ENCODE measurements at places on chromosomes 3 and 15.
A peak's percentile ranks its signal among the peaks of the same experiment; 100 is the strongest.

DNA sequence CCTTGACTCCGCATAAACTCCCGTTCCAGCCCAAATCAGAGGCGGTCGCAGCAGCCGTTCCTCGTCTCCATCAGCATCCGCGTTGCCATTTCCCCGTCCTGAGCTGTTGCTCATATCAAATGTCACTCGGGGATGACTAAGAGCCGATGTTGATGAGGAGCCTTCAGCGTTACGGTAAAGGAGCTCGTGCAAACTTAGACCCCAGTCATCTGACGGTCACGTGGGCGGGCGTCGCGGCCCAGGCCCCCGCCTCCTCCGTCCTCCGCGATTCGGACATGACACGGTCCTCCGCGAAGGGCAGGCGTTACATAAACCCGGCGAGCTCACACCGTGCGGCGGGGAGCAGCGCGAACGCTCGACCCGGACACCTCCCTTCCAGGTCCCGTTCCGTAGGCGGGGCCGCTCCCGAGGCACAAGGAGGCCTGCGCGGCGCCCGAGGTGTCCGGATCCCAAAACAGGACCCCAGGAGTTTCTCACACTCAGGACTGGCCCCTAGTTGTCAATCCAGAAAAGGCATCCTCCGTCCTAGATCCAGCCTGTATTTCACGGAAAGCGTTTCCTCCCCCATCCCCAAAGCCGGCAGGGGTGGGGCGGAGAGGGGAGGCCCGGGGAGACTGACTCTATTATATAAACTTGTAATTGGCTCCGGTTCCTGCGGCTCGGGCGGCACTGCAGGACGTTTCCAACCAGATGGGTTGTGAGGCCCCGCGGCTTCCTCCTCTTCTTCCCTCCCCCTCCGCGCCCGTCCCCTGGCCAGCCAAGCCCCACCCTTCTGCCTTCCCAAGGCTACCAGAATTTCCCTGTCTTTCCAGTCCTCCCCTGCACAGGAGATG is 100.0 kb upstream of the IGF1R start:
- H3K36me3 ChIP-seq: no peaks in the 10 kb centered on the region
- no peak overlapping the region for H3K27ac ChIP-seq
- DNase-seq: peak; percentile 55
- peaks cover 2% of the 10 kb centered on the region for H3K4me1 ChIP-seq
- no peaks in the 10 kb centered on the region for H3K27me3 ChIP-seq
- peak overlapping the region; percentile 46 for H3K4me3 ChIP-seq

- H3K27me3 ChIP-seq: no peaks in the 10 kb centered on the region
- H3K27ac ChIP-seq: no peak within 1 kb of the TSS
- H3K4me1 ChIP-seq: peaks cover 20% of the 10 kb centered on the region
- peak within 1 kb of the TSS; percentile 94 for H3K4me3 ChIP-seq
- peak; percentile 91 for DNase-seq
These were observed at the start of gene BAHD1 for GRCh38 chr15:40440743-40441564. TSS of gene BAHD1 (plus strand) at chr15:40440953. CDS start at chr15:40458465, 17,512 bp downstream.

DNA sequence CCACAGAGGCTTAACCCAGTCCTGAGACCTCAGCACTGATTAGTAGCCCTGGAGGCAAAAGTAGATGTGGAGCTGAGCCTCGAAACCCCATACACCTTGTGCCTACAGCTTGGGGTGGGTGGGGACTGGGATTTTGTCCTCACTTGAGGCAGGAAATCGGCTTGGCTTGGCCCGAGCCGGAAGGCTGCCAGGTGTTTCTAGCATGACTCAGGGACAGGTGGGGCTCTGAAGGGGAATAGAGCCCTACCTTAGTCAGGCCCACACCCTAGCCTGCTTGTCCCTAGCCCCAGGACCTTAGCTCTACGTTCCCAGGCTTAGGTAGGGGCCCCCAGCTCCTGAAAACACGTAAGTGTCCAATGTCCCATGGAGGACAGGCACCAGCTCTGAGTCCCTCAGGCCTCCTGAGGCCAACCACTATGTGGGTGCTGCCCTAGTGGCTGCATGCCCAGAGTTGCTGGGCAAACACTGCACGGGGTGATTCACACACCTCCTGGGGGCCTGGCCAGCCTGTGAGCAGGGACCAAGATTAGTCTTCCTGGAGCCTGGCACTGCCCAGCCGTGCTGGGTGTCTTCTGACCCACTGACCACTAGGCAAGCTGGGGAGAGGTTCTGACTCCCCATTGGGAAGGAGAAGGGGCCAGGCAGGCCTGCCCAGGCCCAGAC is 3.1 kb downstream of the MST1R start:
- no peak overlapping the region for H3K27ac ChIP-seq
- H3K36me3 ChIP-seq: no peaks in the 10 kb centered on the region
- H3K4me1 ChIP-seq: peaks cover 4% of the 10 kb centered on the region
- no peaks in the 10 kb centered on the region for H3K27me3 ChIP-seq

- H3K27ac ChIP-seq: no peak overlapping the region
- H3K36me3 ChIP-seq: no peaks in the 10 kb centered on the region
- peaks cover 2% of the 10 kb centered on the region for H3K4me1 ChIP-seq
- H3K4me3 ChIP-seq: no peak overlapping the region
These were observed 14.5 kb downstream of the PTPRG start for GRCh38 chr3:61575893-61576292.

DNA sequence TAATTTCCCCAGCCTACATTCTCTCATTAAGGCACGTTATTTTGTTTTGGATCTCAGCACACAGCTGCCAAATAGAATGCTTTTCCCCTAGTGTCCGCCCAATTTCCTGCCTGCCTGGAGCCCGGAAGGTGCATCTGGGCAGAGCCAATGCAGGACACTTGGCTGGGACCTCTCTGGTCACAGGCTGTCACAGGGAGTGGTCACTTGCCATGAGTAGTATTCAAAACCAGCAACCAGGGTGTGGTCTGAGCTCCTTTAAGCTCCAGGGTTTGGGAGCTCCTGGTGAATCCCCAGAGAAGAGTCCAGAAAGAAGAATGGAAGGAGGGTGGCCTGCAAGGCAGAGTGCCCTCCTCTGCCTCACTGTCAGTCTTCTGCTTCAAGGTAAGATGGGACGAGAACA is at the start of gene HTR3C:
Gene HTR3C, plus strand, starts transcription at position 281 of the 400 bp plus-strand sequence. Its CDS starts 34 bp downstream, at position 315.
- H3K4me3 ChIP-seq: no peak within 1 kb of the TSS
- H3K27ac ChIP-seq: no peak within 1 kb of the TSS
- no peaks in the 10 kb centered on the region for H3K36me3 ChIP-seq
- H3K4me1 ChIP-seq: no peaks in the 10 kb centered on the region
- H3K27me3 ChIP-seq: no peaks in the 10 kb centered on the region

GRCh38 chr15:63035977-63036376 is 6.6 kb upstream of the TPM1 start:
- no peaks in the 10 kb centered on the region for H3K27me3 ChIP-seq
- no peaks in the 10 kb centered on the region for H3K36me3 ChIP-seq
- no peak overlapping the region for H3K4me3 ChIP-seq

DNA sequence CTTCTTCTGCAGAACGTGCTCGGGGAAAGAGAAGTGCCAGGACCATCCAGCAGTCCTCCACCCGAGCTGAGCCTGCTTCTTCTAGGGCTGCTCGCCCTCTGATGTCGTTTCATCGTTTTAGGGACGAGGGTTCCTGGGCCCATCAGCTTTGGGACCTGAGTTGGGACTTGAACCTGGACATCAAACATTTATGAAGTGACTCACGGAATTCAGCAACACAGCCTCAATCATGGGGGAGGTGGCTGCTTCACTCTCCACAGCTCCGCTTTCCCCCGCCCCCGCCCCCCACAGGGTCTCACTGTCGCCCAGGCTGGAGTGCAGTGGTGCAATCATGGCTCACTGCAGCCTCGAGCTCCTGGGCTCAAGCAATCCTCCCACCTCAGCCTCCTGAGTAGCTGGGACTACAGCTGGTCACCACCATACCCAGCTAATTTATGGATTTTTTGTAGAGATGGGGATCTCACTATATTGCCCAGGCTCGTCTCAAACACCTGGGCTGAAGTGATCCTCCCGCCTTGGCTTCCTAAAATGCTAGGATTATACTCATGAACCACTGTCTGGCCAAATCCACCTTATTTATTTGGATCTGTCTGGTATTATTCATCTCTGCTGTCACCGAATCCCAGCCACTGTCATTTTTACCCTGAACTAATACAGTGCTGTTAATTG is 725 bp upstream of the SCAMP2 start:
- peak overlapping the region; percentile 18 for H3K4me3 ChIP-seq
- H3K27ac ChIP-seq: no peak overlapping the region
- DNase-seq: no peak
- H3K4me1 ChIP-seq: no peaks in the 10 kb centered on the region
- no peaks in the 10 kb centered on the region for H3K36me3 ChIP-seq

GRCh38 chr3:45904931-45905330 is 18.6 kb downstream of the CCR9 start:
- no peak overlapping the region for H3K4me3 ChIP-seq
- H3K36me3 ChIP-seq: no peaks in the 10 kb centered on the region
- H3K27ac ChIP-seq: no peak overlapping the region
- no peaks in the 10 kb centered on the region for H3K27me3 ChIP-seq
- DNase-seq: no peak
- no peaks in the 10 kb centered on the region for H3K4me1 ChIP-seq

- H3K36me3 ChIP-seq: no peaks in the 10 kb centered on the region
- no peak overlapping the region for H3K27ac ChIP-seq
- peak overlapping the region; percentile 92 for H3K4me3 ChIP-seq
- DNase-seq: no peak
- H3K4me1 ChIP-seq: no peaks in the 10 kb centered on the region
- H3K27me3 ChIP-seq: no peaks in the 10 kb centered on the region
These were observed 359 bp downstream of the ARIH1 start for GRCh38 chr15:72474466-72474911.

- DNase-seq: no peak
- H3K4me1 ChIP-seq: no peaks in the 10 kb centered on the region
- H3K36me3 ChIP-seq: no peaks in the 10 kb centered on the region
- H3K27ac ChIP-seq: no peak overlapping the region
- no peak overlapping the region for H3K4me3 ChIP-seq
These were observed 27.0 kb downstream of the ADIPOQ start for GRCh38 chr3:186869253-186870100.

- no peaks in the 10 kb centered on the region for H3K27me3 ChIP-seq
- H3K4me1 ChIP-seq: 0 out of 2 replicates have a peak, but pooled peaks cover 1% of the 10 kb centered on the region
- H3K27ac ChIP-seq: no peak overlapping the region
- H3K4me3 ChIP-seq: no peak overlapping the region
- DNase-seq: no peak
- no peaks in the 10 kb centered on the region for H3K36me3 ChIP-seq
These were observed 41.3 kb downstream of the SMAD3 start for GRCh38 chr15:67106764-67107013.

- H3K36me3 ChIP-seq: no peaks in the 10 kb centered on the region
- H3K27me3 ChIP-seq: no peaks in the 10 kb centered on the region
- no peak overlapping the region for H3K4me3 ChIP-seq
- no peak overlapping the region for H3K27ac ChIP-seq
These were observed 312.1 kb upstream of the CHRM5 start for GRCh38 chr15:33656168-33656567.

GRCh38 chr3:147267434-147267833 is 138.9 kb downstream of the ZIC4 start:
- no peaks in the 10 kb centered on the region for H3K36me3 ChIP-seq
- H3K4me3 ChIP-seq: no peak overlapping the region
- no peaks in the 10 kb centered on the region for H3K4me1 ChIP-seq
- H3K27me3 ChIP-seq: no peaks in the 10 kb centered on the region
- no peak overlapping the region for H3K27ac ChIP-seq
- no peak for DNase-seq

DNA sequence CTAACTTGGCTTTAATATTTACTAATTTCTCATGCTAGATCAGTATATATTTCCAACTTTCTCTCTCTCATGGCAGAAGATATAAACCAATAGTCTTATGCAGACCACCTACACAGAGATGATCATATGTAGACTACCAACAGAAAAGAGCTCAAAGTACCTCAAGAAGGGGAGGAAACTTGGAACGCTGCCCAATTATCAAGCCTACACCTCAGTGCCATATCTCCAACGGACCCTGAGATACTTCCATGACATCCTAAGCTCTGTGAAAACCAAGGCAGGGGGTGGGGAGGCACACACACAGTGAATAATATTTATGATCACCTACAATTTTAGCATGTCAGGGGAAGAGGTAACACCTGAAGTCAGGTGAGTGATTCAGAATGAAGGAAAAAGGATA is 100.6 kb downstream of the STAG1 start:
- H3K4me3 ChIP-seq: no peak overlapping the region
- DNase-seq: no peak

DNA sequence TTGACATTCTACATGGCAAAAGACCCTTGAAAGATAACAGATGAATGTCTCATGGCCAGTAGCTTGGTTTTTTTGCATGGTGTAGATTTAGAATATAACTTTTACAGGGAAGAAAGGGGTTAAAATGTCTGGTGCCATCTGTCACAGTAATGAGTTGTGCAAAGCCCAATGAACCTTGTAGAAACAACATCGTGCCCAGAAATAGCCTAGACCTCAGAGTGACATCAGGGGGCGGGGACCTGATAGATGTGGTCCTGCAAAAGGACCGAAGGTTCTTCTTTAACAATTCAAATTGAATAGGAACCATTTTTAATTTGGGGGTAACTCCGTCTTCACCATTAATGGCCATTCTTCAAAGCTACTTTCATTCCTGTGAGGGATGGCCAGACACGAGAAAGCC is 254.1 kb upstream of the CTDSPL start:
- no peaks in the 10 kb centered on the region for H3K4me1 ChIP-seq
- no peaks in the 10 kb centered on the region for H3K36me3 ChIP-seq
- H3K4me3 ChIP-seq: no peak overlapping the region

DNA sequence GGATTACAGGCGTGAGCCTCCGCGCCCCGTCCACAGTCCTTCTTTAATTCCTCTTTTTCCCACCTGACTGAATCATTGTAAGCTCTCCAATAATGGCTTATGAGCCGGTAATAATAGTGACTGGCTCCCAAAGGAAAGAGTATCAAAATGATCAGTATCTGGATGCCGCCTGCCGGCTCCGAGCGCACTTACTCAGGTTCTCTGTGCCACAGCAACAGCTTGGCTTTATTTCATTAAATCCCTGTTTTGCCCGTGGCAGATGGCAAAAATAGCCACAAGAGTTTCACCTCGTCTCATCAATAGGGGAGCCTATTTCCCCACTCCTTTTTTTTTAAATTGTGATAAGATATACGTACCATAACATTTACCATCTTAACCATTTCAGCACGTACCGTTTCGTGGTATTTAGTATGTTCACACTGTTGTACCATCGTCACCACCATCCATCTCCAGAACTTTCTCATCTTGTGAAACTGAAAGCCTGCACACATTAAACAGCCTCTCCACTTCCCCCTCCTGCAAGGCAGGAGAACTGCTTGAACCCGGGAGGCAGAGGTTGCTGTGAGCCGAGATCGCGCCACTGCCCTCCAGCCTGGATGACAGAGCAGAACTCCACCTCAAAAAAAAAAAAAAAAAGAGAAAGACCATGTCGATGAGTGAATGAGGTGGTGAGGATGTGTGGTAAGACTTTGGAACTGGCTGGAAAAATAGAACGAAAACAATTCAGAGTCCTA is 80.7 kb upstream of the DLG1 start:
- no peaks in the 10 kb centered on the region for H3K4me1 ChIP-seq
- H3K4me3 ChIP-seq: no peak overlapping the region
- no peak overlapping the region for H3K27ac ChIP-seq
- no peak for DNase-seq

GRCh38 chr3:146540236-146540635 is 4.2 kb downstream of the PLSCR1 start:
- H3K36me3 ChIP-seq: peaks cover 4% of the 10 kb centered on the region
- H3K4me1 ChIP-seq: peaks cover 2% of the 10 kb centered on the region
- no peak overlapping the region for H3K27ac ChIP-seq
- H3K27me3 ChIP-seq: no peaks in the 10 kb centered on the region

All from iPS DF 6.9 (cell line).